ENCODE measurements at places on chromosomes 6 and 20.

- DNase-seq: no peak
Observed at GRCh38 chr6:42295181-42295580, 77.5 kb upstream of the MRPS10 start.

- DNase-seq: no peak
Observed at GRCh38 chr6:122766256-122766655, 13.3 kb upstream of the FABP7 start.

- no peak for DNase-seq
Observed at GRCh38 chr6:148990403-148990802, 243.6 kb downstream of the UST start.

DNA sequence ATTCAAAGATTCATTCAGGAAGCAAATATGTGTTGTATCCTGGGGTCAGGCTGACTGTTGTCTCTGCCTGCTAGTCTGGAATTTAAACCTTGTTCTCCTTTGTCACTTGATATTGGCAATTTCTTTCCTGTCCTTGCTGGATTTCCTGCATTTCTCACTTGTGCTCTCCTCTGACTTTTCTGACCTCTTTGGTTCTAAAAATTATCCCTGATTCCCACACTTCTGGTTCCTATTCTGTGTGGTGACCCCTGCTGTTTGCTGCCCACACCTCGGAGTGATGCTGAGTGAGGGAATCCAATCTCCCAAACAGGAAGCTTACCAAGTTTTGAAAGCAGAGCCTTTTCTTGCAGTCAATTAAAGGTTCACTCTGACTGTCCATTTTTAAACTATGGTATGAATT lies 345.3 kb downstream of the CDKAL1 start:
- no peak for DNase-seq

- no peak for DNase-seq
Observed at GRCh38 chr20:8133851-8134451, 1.9 kb downstream of the PLCB1 start.
